ENCODE measurements at places on chromosomes 13 and 19.

DNA sequence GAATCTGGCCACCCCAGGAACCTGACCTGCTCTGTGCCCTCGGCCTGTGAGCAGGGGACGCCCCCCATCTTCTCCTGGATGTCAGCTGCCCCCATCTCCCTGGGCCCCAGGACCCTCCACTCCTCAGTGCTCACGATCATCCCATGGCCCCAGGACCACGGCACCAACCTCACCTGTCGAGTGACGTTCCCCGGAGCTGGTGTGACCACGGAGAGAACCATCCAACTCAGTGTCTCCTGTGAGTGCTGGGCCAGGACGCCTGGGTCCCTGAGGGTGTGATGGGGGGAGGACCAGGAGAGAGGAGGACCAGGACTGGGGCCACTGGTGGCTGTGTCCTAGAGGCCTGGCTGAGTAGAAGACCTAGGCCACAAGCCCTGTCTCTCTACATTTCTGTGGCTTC lies 13.0 kb upstream of the CD33 start:
- no peak for DNase-seq

- no peak for DNase-seq
These were observed 1.4 kb downstream of the ACTN4 start for GRCh38 chr19:38648769-38649304.

DNA sequence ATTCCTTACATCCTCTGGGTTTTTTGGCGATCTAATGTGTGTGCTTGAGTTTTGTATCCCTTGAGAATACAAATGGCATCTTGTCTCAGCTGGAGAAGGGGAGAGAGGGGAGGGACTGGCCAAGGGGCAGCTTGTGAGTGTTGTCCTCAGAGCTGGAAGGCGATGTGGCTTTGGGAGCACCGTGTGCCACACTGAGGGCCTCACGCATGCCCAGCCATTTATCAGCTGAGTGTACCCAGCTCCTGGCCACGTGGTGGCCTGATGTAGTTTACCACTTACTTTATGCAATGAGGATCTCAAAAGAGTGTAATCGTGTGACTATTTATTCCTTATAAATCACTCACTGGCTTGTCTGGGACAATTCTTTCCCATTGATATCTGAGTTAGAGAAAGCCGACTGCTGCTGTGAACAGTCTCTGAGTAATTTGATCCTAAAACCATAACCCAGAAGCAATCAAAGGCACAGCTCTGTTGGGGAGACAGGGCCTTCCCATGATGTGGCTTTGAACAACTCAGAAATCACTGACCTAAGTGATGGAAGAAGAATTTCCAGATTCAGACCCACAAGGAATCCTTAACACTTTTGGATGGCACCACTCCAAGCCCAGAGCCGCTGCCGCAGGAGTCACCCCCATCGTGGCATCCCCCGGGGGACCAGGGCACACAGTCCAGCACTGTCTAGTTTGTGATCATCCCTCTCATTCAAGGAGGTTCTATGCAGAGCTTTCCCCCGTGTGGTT lies 53.9 kb upstream of the MTIF3 start:
- no peak for DNase-seq

GRCh38 chr19:8307400-8307964 lies 676 bp downstream of the CD320 start:
- DNase-seq: no peak
